NCI-H187 (cell line): ENCODE measurements at places on chromosomes 1 and 21.

DNA sequence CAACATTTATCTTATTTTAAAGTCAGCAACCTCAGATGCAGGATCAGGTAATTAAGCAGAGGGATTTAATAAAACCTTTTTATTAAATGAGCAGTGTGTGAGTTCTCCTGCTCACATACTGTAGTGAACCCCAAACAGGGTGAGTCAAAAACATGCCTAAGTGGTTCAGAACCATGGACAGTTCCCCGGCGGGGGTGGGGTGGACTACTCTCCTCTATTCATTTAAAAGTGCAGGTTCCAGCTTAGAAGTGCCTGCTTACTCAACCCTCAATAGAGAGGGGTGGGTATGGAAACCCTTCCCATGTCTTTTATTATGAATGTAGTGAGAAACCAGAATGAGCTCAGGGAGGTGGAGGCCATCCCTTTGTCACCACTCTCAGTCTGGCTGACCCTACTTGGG lies 397.9 kb downstream of the HHAT start:
- no peak for DNase-seq

- no peak for DNase-seq
Measured at GRCh38 chr1:117606649-117607430, 992 bp downstream of the TENT5C start.

GRCh38 chr1:51936531-51936930 lies 54.0 kb downstream of the RAB3B start:
- DNase-seq = no peak

DNA sequence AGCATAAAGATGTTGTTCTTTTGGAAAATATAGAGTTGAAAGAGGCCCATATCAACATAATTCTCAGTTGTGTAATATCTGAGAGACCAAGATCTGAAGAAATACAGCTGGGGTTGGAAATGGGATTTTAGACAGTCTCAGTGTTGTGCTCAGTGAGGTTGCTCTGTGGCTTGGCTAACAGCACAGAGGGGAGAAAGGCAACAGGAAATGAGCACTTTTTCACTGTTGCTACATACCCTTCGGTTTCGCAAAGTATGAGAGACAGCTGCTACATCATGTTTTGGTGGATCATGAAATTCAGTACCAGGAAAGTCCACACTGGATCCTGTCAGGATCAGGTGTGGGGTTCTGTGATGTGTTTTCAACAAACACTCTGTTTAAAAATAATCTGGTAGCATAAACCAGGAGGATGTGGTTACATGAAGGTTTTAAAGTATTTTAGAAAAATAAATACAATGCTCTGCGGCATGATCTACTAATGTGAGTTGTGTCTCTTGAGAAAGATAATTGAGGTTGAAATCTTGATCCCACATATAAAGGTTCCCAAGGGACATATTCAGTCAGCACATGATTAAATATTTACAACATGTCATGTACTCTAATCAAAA lies 7.0 kb upstream of the GPR88 start:
- no peak for DNase-seq

- no peak for DNase-seq
Measured at GRCh38 chr1:9737671-9738070, 86.1 kb downstream of the CLSTN1 start.

DNA sequence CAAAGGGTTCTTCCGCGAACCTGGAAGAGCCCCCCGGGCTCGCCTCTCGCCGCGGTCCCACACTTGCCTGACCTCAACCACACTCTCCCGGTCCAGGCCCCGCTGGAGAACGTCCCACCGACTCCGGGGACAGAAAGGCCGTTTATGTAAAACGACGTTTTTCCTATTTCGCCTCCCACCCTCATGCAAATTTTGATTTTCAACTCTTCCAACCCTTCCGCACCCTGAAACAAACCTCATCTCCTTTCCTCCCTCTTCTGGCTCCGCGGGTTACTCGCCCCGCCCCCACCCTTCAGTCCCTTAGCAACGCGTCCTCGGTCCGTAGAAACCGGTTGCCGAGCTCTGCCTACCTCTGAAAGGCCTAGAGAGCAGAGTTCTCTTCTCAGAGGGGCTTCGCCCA lies at the start of gene C1orf141:
Gene C1orf141, minus strand, starts transcription at position 276 of the 400 bp plus-strand sequence. CDS start 7,730 bp downstream, outside the sequence.
- no peak for DNase-seq
